ENCODE measurements at places on chromosomes 7 and 10. TPM values are rescaled to one million over a fixed set of nuclear protein-coding genes. Genes with fewer than 3 reads are reported as not detected.
A peak's percentile ranks its signal among the peaks of the same experiment; 100 is the strongest.

GRCh38 chr7:97187067-97187466 lies 69.6 kb downstream of the SDHAF3 start:
- no peak for DNase-seq

- no peak for DNase-seq
These were observed 545.5 kb downstream of the TCERG1L start for GRCh38 chr10:130766071-130766470.

- no peak for DNase-seq
These were observed 772 bp upstream of the ZSCAN25 start for GRCh38 chr7:99615989-99616358.

- peak; percentile 97 for DNase-seq
These were observed 38.5 kb upstream of the MKRN1 start for GRCh38 chr7:140517546-140518369.

GRCh38 chr7:45812946-45813345 lies 59.9 kb downstream of the CCDC201 start:
- no peak for DNase-seq

DNA sequence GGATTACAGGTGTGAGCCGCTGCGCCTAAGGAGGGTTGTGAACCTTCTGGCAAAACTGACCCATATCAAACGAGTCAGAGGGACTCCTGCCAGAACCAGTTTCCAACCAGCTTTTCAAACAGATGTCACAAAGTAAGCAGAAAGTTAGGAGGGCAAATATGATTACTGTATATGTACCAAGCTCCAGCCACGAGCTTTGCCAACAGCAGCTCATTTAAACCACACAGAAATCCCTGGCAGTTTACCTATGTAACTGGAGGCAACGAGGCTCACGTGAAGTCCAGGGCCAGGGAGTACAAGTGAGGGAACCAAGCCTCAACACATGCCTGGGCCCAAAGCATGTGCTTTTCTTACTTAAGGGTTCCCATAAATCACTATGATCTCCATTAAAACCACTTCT lies 12.5 kb upstream of the DAGLB start:
- DNase-seq, result no peak

GRCh38 chr10:101506829-101507661 lies 81.0 kb downstream of the POLL start:
- DNase-seq, result no peak

ATG9B gene
- total RNA-seq, result 1.2 TPM

DNA sequence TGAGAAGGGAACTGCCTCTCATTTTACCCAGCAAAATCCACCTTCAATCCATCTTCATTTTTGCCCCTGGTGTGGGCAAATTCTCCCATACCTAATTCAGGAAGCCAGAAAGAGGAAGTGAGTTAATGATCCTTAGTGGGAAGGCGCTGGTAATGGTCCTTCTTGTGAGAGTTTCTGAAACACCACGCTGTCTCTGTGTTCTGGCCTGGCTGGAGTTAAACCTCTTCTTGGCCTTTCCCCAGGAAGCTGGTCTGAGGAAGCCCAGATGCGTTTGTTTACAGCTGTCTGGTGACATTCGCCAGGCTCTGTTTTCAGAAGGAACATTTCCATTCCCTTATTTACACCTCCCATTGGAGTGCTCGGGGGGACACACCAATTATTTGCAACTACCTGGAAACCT lies 24.3 kb downstream of the HTRA1 start:
- DNase-seq, result no peak

ADAP1 gene
- 201 TPM for total RNA-seq

GRCh38 chr7:84152995-84153394 lies 41.6 kb downstream of the SEMA3A start:
- no peak for DNase-seq

DNA sequence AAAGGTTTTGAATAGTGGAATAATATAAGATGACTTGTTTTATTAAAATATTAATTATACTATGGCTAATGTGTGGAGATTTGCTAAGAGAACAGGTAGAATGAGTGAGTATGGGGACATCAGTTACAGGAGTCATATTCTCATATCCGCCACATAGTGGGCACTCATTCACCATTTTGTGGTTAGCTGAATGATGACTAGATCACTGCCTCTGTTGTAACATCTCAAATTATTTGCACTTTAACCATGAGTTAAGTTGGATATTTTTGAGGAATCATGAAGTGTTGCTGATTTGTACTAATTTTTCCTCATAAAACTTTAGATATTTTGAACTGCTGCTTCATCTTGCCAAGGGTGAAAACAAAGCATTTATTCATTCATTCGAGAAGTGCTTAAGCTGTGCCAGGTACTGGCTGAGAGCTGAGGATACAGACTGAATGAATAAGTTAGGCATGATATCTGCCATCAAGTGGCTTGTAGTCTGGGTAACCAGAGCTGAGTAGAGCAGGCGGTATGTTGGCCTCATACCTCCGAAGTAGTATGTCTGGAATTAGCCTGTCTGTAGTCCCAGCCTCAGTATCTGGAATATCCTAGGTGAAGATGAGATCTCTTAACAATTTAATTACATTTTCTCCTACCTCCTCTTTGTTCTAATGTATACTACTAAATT lies 100.5 kb downstream of the ZEB1 start:
- DNase-seq, result no peak

URGCP gene
- total RNA-seq, result 45.5 TPM

CTTNBP2 gene
- total RNA-seq, result 1.8 TPM

GRCh38 chr7:96235281-96235680 lies 86.6 kb downstream of the SLC25A13 start:
- DNase-seq, result no peak

DNA sequence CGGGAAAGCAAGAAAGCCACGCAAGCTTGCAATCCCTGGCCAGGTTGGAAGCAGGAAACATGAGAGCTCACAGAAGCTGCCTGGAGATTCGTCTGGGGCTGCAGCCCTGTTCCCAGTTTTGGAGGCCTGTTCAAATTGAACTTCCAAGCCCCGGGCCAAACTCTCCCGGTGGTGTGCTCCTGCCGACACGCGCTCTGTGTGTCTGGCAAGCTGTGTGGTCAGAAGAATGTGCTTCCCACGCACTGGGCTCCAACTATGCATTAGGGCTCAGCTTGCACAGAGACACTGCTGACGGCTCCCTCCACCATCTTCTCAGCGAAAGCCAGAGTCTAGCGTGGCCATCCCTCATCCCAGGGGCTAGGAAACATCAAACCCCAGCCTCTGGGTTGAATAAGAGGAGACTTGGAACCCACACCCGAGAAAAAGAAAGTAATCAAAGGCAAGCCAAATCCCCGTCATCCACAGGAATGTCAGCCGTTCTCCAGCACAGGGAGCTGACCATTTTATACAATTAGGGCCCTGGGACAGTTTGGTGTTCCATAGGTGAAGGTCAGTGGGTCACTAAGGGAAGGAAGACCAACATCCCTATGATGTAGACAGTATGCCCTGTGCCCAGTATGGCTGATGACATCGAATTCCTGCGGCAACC lies 107.2 kb downstream of the FGFR2 start:
- DNase-seq, result no peak

PLEKHS1 gene
- 13.3 TPM for total RNA-seq

RELN gene
- total RNA-seq, result 1.1 TPM

DNA sequence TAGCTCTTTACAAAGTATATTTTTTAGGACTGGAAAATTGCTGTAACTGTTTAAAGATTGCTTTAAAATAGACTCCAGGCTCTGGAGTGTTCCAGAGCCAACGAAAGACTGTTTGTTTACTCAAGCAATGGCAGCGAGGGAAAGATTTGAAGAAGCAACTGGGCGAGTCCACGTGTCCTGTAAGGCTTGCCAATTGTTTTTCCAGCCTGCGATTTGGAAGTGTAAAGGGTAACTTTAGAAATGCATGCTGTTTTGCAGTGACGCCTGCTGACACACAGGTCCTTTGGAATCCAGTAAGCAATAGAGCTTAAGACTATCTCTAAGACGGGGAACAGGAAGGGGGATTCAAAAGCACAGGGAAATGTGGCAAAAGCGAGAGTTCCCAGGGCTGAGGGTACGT lies 55.8 kb downstream of the TACC2 start:
- DNase-seq, result peak; percentile 59

- no peak for DNase-seq
These were observed 146.3 kb downstream of the HIBADH start for GRCh38 chr7:27516421-27516820.

TLL2 gene
- 0.45 TPM for total RNA-seq

- DNase-seq, result peak; percentile 68
These were observed 1.5 kb upstream of the GRIFIN start for GRCh38 chr7:2477447-2478398.

All from colonic mucosa (tissue), 4 donors.